NCI-H2081 treated with DMSO at 0.1 percent for 48 hours (cell line): ENCODE measurements at places on chromosomes 11 and 22.

- no peak for DNase-seq
These were observed 84.8 kb downstream of the MTNR1B start for GRCh38 chr11:93054279-93054678.

DNA sequence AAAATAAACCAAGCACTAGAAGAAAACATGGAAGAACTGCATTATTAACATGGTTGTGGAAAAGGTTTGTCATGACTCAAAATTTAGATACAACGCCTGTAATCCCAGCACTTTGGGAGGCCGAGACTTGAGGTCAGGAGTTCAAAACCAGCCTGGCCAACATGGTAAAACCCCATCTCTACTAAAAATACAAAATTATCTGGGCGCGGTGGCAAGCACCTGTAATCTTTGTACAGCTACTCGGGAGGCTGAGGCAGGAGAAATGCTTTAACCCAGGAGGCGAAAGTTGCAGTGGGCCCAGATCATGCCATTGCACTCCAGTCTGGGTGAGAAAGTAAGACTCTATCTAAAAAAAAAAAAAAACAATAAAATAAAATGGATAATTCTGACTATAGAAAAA is 23.7 kb downstream of the GNB1L start:
- no peak for DNase-seq

GRCh38 chr11:10604798-10605197 is 36.3 kb upstream of the LYVE1 start:
- no peak for DNase-seq

- DNase-seq, result no peak
These were observed 52.5 kb upstream of the KCNQ1OT1 start for GRCh38 chr11:2752204-2752770.

DNA sequence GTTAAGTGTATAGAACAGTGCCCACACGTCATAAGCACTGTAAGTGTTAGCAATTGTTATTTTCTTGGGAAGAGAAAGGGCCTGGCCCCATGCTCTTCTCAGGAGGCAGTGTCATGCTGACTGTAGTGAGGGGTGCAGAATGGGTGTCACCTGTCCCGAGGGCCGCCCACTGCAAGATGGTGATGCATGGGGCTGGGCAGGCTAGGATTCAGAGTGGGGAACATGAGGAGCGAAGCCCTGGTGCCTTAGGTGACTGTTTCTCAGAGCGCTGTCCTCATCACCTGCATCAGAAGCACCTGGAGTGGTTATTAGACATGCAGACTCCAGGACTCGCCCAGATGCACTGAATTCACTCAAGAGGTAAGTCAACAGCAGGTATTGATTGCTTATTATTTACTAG is 101.0 kb upstream of the PARVA start:
- DNase-seq, result no peak

DNA sequence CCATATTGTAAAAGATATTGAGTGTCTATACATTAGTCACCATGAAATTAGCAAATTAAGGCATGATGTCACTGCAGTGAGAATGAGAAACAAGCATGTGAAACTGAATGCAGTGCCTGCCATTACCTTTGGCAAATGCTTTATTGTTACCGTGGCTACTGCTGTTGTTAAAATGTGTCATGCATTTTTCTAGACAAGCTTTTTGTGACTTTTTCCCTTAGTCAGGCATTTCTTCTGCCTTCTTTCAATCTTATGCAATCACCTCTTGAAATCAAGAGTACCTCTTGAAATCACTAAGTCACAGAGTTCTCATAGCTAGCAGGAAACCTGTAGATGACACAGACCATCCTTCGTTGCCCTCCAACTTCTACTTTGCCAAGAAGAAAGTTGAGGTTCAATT is 461.7 kb upstream of the TENM4 start:
- DNase-seq, result no peak

- no peak for DNase-seq
These were observed 115.1 kb downstream of the DCDC1 start for GRCh38 chr11:31254415-31254814.

- no peak for DNase-seq
These were observed 30.3 kb downstream of the MYO18B start for GRCh38 chr22:25772288-25772687.
